T-helper 1 cell (primary cell): ENCODE measurements at places on chromosomes 1 and 21.

GRCh38 chr1:227433663-227434341, 115.5 kb upstream of the CDC42BPA start:
- DNase-seq = no peak

DNA sequence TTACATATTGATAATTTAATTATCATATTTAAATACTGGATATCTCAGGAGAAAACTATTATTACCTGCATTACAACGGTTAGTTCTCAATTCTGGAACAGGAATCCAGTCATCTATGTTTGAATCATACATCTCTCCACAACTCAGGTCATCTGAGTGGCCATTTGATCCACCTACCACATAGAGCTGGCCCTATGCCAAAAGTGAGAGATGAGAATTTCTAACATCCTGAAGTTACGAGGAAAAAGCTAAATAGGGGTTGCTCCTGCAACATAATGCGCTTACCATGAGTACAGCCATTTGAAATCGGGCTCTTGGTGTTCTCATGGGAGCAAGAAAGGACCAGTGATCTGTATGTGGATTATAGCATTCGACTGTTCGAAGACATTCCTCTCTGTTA, 16.9 kb downstream of the IVNS1ABP start:
- DNase-seq = no peak

- no peak for DNase-seq
Measured at GRCh38 chr1:99005537-99005942, 879 bp upstream of the PLPPR5 start.

DNA sequence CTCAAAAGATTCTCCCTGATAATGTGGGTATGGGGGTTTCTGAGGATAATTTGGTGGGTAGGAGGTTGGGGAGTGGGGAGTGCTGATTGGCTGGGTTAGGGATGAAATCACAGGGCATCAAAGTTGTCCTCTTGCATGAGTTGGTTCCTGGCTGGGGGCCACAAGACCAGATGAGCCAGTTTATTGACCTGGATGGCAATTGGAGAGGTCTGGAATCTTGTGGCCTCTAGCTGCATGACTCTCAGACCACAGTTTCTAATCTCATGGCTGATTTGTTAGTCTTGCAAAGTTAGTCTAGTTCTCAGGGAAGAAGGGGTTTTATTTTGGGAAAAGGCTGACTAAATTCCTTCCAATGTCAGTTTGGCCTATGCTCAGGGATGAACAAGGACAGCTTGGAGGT, 3.3 kb upstream of the GBP1 start:
- no peak for DNase-seq
